ENCODE measurements at places on chromosomes 7 and 10. TPM values are rescaled to one million over a fixed set of nuclear protein-coding genes. Genes with fewer than 3 reads are reported as not detected.

DNA sequence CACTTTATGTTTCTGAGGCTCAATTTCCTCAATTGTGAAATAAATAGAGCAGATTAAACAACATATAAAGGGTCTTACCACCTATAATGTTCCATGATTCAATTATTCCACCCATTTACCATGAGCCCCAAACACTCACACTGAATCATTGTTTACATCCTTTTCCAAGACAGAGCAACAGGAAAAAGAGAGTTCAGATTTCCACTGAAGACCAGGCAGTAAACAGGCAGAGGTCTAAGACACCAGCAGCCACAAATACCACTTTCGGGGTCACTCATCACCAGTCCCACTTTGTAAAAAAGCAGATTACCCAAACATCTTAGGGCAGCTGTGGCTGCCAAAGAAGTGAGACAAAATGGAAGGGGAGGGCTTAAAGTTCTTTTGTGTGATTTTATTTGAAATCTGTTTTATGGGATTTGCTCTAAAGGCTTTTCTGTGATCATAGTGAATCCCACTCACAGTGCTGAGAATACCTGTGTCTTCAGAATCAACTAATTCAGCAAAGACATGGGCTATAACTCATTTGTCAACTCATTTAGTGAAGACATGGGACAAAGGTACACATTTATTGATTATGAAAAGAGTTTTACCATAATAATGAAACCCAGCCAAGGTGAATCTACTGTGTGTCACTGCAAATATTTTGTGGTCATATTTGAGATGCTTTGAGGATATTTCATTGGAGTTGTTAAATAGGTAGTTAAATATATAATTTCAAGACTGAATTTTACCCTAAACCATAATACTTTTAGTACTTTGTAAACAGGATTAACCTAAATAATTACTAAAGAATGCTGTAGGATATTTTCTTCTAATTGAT lies 24.8 kb upstream of the DLD start:
- no peak for DNase-seq

ZCCHC24 gene
- total RNA-seq = 8.6 TPM

DNA sequence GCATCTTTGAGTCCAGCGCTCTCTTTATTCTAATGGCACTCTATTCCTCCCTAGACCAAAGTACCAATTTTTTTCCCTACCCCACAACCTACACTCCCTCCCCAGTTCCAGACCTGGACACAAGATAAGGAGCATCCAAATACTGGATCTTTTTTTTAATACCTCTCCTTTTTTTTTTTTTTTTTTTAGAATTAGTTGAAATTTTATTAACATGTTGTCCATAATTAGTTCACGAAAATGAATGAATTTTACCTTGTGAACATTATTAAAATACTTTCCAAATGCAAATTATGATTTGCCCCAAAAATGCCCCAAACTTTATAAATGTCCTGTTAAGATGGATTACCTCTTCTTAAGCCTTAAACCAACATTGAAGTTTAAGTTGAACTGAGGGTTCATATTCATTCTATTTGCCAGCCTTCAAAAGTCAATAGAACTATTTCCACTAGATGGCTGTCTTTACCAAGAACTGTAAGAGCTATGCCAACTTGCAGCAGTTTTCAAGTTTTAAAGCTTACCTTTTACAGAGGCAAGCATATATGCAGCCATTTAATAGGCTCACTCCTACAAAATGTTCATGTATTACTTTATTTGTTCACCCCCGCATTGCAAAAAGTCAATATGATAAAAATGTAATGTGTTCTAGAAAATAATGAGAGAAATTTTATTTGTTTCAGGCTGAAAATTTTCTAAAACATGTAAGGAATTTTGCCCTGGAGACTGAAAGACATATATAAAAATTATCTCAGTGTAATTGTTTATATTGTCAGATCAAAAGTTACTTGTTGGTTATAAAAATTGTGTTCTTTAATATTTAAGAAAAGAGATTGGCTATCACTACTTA lies 39.7 kb upstream of the TNKS2 start:
- DNase-seq = no peak

- DNase-seq = no peak
These were observed 1.3 kb downstream of the ANXA11 start for GRCh38 chr10:80203835-80204676.

CHAT gene
- total RNA-seq = not detected

GRCh38 chr10:22454634-22455033 lies 109.3 kb downstream of the SPAG6 start:
- DNase-seq = no peak

ZNF107 gene
- 3.3 TPM for total RNA-seq

- no peak for DNase-seq
These were observed 176.1 kb downstream of the SGMS1 start for GRCh38 chr10:50447691-50448090.

GRCh38 chr7:102944241-102944640 lies 31.4 kb downstream of the LRRC17 start:
- DNase-seq = no peak

DNA sequence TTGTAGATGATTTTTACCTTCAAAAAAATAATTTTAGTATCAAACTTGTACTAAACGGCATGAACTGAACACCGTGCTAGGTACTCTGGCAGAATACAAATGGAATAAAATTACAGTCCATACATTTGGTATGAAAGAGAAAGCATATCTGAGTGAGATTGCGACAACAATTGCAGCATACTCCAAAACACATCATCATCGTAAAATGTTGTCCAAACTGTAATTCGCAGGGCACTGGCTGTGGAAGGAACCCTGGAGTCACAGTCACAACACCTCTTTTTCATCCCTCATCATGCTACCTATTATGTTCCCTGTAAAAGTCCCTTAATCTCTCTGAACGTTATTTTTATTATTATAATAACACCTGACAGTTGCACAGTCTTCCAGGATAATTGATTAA lies 13.5 kb downstream of the CREM start:
- DNase-seq = no peak

- no peak for DNase-seq
These were observed 10.2 kb downstream of the VENTX start for GRCh38 chr10:133247681-133248333.

DNA sequence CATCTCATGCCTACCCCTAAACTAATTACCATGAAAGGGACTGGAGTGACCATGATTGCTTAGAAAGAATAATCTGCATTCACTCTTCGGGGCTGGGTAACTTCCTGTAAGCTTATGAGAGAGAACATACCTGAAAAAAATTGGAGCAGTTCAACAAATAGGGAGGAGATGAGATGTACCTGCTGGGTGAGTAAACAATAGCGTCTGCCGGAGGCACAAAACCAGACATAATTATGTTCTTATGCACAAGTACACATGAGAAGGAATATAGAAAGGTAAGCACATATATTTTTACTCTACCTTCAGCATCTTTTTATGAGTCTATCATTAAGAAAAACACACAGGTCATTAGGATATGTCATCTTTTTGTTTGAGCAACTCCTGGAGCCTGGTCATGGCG lies 224.6 kb upstream of the FERD3L start:
- DNase-seq = no peak

DNA sequence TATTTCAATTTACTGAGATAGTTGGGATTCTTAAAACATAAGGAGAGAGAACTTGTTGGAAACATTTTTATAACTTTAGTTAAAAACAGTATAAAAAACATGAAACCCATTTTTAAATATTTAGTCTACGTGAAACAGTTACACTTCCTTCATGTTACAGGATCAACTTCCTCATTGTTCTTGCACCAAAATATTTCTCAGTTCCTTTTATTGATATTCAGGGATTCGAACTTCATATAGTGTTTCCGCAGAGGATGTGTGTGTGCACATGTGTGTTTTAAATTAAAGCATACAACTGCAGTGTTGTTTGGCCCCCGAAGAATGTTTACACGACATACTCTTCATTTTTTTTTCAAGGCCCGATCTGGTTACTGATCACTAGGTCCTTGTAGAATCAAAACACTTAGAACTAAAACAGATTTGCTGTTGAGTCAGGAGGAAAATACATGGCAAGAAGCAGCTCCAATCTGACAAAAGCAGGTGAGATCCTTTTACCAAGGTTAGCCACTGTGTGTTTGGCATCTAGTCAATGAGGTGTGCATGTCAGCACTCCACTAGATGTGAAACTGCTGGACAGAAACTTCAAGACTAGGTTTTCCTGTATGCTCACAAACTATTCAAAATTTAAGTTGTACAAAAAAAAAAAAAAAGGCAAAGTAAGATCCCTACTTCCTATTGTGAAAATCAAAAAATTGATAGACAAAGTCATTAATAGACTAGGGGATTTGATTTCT lies 60.4 kb downstream of the INSYN2A start:
- no peak for DNase-seq

DNA sequence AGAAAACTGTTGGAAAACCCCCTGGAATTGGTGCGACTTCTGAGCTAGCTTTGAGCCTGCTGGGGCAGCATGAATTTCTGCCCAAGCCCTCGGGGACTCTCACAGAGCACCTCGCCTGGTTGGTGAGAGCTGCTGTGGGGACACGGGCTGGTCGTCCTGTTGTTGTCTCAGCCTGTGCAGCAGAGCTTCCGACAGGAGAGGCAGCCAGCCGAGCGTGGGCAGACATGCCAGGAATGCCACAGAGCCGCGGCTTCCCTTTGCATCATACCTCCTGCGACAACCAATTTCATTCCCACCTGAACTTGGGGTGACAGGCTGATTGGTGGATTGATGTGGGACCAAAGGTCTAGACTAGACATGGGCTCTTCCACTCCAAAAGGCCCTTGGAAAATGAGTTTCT lies 60.2 kb upstream of the NRBF2 start:
- no peak for DNase-seq

DNA sequence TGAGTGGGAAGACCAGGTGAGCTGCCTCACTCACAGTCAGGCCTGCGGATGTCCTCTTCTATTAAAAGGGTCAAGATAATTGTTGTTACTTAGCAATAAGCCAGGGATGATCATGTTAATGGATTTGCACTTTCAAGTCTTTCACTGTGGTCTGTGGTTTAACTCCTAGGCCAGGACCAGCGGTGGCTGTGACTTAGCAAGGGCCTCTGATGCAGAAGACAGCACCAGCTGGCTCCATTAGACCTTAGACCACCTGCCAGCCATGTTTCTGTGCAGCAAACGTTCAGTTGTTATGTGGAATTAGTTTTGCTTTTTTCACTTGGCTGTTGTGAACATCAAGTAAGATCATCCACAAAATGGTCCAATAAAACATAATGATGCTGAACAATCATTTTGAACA lies 537.3 kb downstream of the TNS3 start:
- no peak for DNase-seq

ADAMTS14 gene
- 0.38 TPM for total RNA-seq

VSTM4 gene
- 2.6 TPM for total RNA-seq

DNA sequence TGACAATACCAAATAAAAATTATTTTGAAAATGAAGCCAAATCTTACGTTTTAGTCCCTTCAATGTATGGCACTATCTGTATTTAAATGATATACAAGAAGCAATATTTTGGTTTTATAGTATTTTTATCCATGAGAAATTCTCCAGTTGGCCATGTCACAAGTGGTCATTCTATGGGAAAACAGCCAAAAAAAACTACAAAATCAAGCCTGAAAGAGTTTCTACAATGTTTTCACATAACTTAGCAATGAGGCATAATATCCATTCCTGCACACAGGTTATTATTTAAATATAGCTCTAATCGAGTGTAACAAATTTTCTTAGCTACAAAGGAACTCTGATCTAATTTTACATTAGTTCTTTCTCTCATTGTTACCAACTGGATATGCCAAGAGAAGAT lies 5.4 kb downstream of the RAB11FIP2 start:
- DNase-seq = no peak
